ENCODE measurements at places on chromosomes 1 and 21.

DNA sequence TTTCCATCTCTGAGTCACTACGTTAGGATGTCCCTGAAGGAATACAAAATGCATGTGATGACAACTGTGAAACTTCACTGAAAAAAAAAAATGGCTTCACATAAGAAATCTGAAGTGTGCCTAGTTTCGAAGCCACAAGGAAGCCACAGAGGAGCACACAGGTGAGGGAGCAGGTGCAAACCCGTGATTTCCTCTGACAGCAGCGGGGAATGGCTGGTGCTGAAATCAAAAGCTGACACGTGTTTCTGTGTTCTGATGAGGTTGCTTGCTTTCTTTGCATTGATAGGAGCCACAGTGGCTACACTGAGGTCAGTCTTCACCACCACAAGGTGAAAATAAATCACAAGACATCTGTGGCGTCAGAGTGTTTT, 105.7 kb upstream of the TLR5 start:
- DNase-seq = no peak

DNA sequence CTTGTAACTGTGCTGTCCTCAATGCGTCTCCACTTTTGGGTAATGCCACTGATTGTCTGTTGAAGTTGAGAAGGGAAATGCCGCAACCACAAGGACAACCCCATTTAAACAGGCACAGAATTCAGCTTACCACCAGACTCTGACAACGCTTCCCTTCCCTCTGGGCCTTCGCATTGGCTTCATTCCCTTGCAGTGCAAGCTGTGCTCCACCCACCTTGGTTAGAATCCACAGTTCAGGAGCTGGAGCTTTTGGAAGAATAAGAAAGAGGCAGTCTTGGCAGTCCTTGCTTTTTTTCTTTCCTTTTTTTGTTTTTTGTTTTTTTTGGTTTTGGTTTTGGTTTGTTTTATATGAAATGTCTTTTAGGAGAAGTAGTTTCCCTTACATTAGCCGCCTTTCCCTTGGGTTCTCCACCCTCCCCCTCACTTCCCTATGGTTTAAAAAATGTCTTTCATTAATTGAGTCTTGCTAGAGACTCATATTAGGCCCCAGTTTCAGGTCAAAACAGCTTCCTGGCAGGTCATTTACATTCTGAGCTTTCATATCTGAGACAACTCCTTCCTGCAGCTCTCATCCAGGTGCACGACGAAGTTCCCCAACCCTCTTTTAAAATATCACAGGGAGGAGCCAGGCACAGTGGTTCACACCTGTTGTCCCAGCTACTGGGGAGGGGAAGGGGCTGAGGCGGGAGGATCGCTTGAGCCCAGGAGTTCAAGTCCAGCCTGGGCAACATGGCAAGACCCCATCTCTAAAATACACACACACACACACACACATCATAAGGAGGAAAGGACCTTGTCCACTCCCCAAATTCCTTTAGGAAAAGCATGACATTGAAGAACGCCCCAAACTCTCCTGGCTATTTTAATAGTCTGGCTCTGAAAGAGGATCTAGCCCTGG, 20.7 kb upstream of the LAX1 start:
- DNase-seq = peak; percentile 11

GRCh38 chr1:99173900-99174299, 90.4 kb upstream of the PLPPR4 start:
- no peak for DNase-seq

DNA sequence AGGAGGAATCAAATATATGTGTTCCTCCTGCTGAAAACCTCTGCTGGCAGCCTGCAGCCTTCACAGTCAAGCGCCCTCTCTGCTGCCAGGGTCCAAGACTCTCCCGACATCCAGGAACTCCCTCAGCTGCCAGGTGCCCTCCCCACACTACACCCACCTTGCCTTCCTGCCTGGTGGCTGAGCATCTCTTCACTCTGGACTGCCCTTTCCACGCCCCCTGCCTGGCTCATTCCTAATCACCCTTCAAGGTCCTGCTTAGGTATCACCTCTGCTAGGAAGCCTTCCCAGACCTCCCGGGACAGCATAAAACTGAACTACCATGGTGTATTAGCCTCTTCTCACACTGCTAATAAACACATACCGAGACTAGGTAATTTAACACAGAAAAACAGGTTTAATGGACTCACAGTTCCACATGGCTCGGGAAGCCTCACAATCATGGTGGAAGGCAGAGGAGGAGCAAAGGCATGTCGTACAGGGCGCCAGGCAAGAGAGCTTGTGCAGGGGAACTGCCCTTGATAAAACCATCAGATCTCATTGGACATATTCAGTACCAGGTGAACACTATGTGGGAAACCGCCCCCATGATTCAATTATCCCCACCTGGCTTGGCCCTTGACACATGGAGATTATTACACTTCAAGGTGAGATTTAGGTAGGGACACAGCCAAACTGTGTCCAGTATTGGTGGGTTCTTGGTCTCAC, 15.3 kb downstream of the LDLRAD1 start:
- no peak for DNase-seq

GRCh38 chr1:42733415-42734200, 6.4 kb downstream of the CLDN19 start:
- no peak for DNase-seq

- DNase-seq = no peak
Observed at GRCh38 chr1:78650114-78650660, 556 bp downstream of the IFI44 start.

- no peak for DNase-seq
Observed at GRCh38 chr1:161484613-161485012, 20.6 kb upstream of the FCGR2A start.

GRCh38 chr1:11690397-11691301, 861 bp upstream of the DRAXIN start:
- DNase-seq = no peak

DNA sequence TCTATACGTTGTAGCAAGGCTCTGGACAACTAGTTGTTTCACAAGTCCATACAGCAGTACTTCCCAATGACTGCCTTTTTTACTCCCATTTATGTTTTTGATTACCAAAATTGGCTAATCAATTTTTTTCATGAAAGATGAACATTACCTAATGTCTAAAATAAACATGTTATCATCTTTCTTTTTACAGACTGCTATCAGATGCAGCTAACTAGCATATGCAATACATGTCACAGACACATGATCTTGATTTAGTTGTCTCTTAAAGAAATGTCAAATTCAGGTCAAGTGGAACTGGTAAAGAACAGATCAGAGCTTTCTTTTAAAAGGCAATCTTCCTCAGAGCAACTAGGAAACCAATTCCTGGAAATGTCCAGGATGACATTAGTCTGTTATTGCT, 630 bp upstream of the DBT start:
- no peak for DNase-seq

DNA sequence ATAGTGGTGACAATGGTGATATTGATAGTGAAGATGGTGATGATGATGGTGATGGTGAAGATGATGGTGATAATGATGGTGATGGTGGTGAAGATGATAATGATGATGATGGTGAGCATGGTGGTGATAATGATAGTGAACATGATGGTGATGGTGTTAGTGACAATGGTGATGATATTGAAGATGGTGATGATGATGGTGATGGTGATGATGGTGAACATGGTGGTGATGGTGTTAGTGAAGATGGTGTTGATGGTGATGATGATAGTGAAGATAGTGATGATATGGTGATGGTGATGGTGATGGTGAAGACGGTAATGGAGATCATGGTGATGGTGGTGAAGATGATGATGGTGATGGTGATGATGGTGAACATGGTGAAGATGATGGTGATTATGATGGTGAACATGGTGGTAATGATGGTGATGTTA, 259.2 kb downstream of the MATN1 start:
- no peak for DNase-seq

- no peak for DNase-seq
Observed at GRCh38 chr1:224727351-224728289, 111.5 kb downstream of the CNIH3 start.
